ENCODE measurements at places on chromosomes 2 and 18. TPM values are rescaled to one million over a fixed set of nuclear protein-coding genes. Genes with fewer than 3 reads are reported as not detected.

Gene CHMP1B
- 19.1 TPM for total RNA-seq

Gene ICOS
- total RNA-seq = not detected

- no peak overlapping the region for H3K4me3 ChIP-seq
- no peak overlapping the region for H3K27ac ChIP-seq
- DNase-seq = no peak
- H3K4me1 ChIP-seq = no peaks in the 10 kb centered on the region
- no peaks in the 10 kb centered on the region for H3K36me3 ChIP-seq
Observed at GRCh38 chr18:41842886-41843285, 112.1 kb upstream of the PIK3C3 start.

DNA sequence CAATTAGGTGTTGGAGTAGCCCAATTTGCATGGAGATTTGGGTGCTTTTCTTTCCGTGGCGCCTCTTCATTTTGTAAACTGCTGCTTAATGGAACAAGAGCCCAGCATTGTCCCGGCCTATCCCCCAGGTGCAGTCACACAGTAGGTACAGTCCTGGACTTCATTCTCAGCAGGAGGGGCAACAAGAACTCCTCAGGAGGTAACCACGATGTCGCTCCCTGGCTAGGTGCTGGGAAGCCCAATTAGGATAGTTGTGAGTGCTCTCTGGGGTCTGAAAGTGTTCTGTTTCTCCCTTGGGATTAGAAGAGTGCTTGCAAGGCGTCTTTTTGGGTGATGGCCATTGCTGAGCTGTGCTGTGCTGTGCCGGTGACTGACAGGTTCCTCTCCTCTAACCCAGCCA is 53.8 kb downstream of the CABLES1 start:
- no peak for DNase-seq
- no peak overlapping the region for H3K27ac ChIP-seq
- H3K36me3 ChIP-seq = no peaks in the 10 kb centered on the region
- no peaks in the 10 kb centered on the region for H3K27me3 ChIP-seq
- no peak overlapping the region for H3K4me3 ChIP-seq
- peaks cover 27% of the 10 kb centered on the region for H3K4me1 ChIP-seq

Gene LRRTM1
- total RNA-seq = not detected

- no peak overlapping the region for H3K4me3 ChIP-seq
- H3K27me3 ChIP-seq = no peaks in the 10 kb centered on the region
- peaks cover 4% of the 10 kb centered on the region for H3K4me1 ChIP-seq
- no peak overlapping the region for H3K27ac ChIP-seq
- H3K36me3 ChIP-seq = no peaks in the 10 kb centered on the region
Observed at GRCh38 chr2:75728614-75729419, 18.1 kb upstream of the GCFC2 start.

- H3K4me3 ChIP-seq = no peak overlapping the region
- DNase-seq = no peak
- no peak overlapping the region for H3K27ac ChIP-seq
- no peaks in the 10 kb centered on the region for H3K4me1 ChIP-seq
- H3K36me3 ChIP-seq = no peaks in the 10 kb centered on the region
Observed at GRCh38 chr2:126575631-126576030, 80.3 kb upstream of the GYPC start.

DNA sequence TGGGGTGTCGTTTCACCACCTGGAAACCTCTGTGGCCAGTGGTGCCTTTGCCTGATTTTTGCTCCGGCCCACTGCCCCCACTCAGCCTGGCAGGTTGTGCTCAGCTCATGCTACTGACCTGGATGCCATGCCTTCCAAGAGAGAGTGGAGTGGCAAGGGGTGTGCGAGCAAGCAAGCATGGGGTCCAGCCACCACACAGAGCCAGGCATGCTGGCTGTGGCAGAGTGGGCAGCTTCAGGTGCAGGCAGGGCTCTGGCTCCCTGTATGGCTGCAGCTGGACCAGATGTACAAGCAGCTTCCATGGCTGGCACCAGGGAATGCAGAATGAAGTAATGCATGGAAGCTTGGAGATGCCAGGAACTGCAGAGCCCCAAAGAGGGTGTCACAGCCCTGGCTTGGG is 620.5 kb upstream of the SETBP1 start:
- H3K4me1 ChIP-seq = no peaks in the 10 kb centered on the region
- H3K27me3 ChIP-seq = no peaks in the 10 kb centered on the region
- H3K36me3 ChIP-seq = no peaks in the 10 kb centered on the region
- no peak overlapping the region for H3K4me3 ChIP-seq
- DNase-seq = no peak

Gene UGT1A3
- not detected for total RNA-seq

Gene REG1B
- total RNA-seq = not detected
